Activated naive CD8-positive, alpha-beta T cell treated with anti-CD3 and anti-CD28 coated beads, Interleukin-2, amount 10 ng/mL, durations not matched to agents 7 days and 5 days (primary cell): ENCODE measurements at places on chromosomes 6 and 20.

DNA sequence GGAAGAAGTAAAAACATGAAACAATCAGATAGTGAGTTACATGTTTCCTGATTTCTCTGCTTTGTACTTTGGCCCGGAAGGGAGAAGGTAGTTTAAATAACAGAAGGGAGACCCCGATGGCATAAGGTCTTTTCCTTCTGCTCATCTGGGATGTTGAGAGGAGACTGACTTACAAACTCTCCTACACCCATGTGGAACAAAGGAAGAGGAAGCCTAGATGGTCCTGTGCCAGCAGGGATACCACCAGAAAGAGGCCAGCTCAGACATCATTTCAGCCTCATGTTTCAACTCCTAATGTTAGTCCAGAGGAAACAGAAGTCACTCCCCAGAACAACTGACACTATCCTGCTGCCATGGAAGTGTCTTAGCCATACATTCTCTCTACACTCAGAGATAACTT lies 250.7 kb upstream of the NOX3 start:
- no peak for DNase-seq

- DNase-seq = peak; percentile 54
Observed at GRCh38 chr20:43751167-43752050, 24.6 kb upstream of the GTSF1L start.

DNA sequence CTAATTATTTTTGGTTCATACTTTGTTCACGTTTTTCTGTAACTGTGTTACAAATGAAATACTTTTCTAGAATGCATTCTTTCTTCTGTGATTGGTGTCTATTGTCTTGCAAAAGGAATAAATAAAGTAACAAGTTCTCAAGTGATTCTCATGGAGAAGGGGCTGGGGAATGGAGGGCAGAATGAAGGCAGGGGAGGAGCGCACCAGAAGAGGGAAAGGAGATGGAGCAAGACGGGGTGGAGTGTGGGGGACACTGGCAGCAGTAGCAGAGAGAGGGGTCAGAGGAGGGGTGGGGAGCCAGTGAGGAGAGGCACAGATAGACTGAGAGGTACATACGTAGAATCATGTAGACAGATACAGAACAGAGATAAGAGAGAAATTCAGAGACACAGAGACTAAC lies 136.5 kb downstream of the CARMIL1 start:
- DNase-seq = no peak

- no peak for DNase-seq
Observed at GRCh38 chr6:108521616-108522107, 39.1 kb upstream of the FOXO3 start.

DNA sequence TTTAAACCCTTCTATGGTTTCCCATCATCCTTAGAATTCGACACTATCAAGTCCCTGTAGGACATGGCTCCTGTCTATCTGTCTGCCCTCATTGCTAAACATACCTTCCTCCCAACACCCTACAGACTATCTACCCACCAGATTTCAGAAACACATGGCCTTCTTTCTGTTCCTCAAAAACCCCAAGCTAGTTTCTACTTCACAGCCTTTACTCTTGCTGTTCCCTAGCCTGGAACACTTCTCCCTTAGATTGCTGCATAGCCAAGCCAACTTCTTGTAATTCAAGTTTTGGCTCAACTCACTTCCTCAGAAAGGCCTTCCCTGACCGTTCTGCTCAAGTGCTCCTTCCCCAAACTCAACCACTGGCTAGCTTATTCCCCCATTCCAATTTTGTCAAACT lies 156.2 kb downstream of the BTBD9 start:
- no peak for DNase-seq

GRCh38 chr6:32984622-32985389 lies 16.4 kb downstream of the BRD2 start:
- peak; percentile 87 for DNase-seq

DNA sequence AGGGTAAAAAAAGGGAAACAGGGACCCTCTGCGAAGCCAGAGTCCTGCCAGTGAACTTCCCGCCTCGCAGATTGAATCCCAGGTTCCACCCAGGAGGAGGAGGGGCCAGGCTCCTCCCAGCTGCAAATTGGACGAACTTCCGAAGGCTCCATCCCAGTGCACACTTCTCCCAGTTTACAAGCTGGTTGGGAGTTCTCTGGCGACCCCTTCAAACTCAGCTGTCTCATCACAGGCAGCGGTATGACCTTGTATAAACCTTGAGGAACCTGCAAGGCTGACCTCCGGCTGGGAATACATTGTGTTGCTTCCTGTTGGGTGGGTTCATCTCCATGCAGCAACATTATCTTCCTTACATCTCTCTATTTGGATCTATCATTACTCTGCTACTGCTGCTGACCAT lies 962.7 kb downstream of the GRIK2 start:
- DNase-seq = no peak

DNA sequence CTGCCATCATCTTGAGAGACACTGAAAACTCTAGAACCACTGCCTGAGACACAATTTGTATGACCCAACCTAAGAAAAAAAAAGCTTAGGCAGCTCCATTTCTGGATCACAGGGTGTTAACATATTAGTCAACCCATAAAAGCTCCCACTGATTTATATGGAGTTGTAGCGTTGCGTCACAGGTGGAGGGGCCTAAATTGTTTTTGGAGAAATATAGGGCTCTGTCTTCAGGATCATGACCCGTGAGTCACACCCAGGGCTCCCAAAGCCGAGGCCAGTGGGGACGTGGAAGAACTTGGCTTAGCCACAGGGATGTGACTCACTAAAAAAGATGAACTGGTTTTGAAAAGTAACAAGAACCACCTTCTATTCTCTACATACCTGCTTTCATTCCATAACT lies 116.5 kb upstream of the BMP2 start:
- DNase-seq = no peak
